HuH-7 (cell line): ENCODE measurements at places on chromosomes 13 and 19.

GRCh38 chr13:112187527-112188297, 120.8 kb downstream of the SOX1 start:
- no peak for DNase-seq

GRCh38 chr13:110680852-110681251, 25.1 kb downstream of the CARS2 start:
- peak; percentile 57 for DNase-seq

GRCh38 chr13:21074546-21074945, 13.2 kb upstream of the LATS2 start:
- DNase-seq, result no peak

- DNase-seq, result no peak
Observed at GRCh38 chr13:30576528-30576927, 41.2 kb upstream of the USPL1 start.

GRCh38 chr19:45994998-45995714, at the start of gene CCDC61:
Gene CCDC61, plus strand, starts transcription at chr19:45995467. Its CDS starts 7,552 bp downstream, at chr19:46003019.
- DNase-seq, result peak; percentile 99

- DNase-seq, result peak; percentile 44
Observed at GRCh38 chr19:29260477-29261317, 47.7 kb upstream of the UQCRFS1 start.

- peak; percentile 67 for DNase-seq
Observed at GRCh38 chr19:49684251-49684982, 5.0 kb upstream of the ADM5 start.

DNA sequence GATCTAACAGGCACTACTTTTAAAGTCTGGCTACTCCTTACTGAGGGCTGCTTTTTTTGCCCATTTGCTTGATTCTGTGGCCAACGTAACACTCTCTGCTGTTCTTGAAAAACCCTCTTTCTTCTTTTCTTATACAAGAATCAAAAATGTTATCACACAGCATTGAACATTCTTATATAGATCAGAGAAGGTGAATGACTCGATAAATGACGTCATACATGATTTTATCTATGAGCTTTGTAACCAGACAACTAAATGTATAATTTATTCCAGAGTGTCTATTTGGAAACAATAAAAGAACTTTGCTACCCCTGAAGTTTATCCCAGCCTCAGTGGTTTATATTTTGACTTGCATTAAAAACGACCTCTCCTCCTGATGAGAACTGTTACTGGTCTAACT, 12.4 kb downstream of the RFX2 start:
- no peak for DNase-seq

DNA sequence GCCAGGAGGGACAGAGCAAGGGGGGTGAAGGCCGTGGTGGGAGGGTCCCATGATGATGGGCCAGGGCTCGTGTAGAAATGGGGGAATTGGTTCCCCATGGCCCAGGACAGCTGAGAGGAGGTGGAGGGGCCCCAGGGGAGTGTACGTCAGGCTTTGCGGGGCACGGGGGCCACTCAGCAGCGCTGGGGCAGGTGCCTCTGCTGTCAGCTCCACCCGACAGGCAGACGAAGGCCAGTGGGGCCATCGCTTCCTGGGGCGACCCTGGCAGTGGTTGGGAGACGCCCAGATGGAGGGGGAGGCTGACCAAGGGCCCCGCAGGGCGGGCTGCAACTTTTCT, 1.9 kb upstream of the TEKTIP1 start:
- DNase-seq, result no peak
